Activated T-cell treated with anti-CD3 and anti-CD28 coated beads, Interleukin-2, amount 50 U/mL, for 4 hours (primary cell): ENCODE measurements at places on chromosomes 7 and 10. TPM values are rescaled to one million over a fixed set of nuclear protein-coding genes. Genes with fewer than 3 reads are reported as not detected.

The FAM180A gene
- not detected for total RNA-seq

The CYREN gene
- 59.3 TPM for total RNA-seq

GRCh38 chr7:95993380-95993779 is 221.0 kb downstream of the DYNC1I1 start:
- no peak for DNase-seq

DNA sequence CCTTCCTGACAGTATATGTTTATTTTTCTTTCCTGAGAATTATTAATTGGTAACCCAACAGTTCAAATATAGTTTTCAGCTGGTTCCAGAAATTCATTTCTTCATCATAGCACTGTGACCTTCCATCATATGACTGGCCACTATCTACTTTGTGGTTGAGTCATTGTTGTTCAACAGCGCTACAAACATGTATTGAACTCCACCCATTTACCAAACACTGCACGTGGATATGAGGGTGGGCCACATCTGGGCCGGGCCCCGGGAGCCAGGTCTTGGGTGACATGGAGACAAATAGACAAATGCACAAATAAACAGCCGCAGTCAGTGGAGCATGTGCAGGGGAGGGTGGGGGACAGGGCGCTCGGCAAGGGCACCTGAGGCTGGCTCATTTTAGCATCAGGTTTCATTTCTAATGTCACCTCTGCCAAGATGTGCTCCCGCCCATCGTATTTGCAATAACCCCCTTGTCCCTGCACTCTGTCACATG is 24.0 kb upstream of the EEPD1 start:
- no peak for DNase-seq

DNA sequence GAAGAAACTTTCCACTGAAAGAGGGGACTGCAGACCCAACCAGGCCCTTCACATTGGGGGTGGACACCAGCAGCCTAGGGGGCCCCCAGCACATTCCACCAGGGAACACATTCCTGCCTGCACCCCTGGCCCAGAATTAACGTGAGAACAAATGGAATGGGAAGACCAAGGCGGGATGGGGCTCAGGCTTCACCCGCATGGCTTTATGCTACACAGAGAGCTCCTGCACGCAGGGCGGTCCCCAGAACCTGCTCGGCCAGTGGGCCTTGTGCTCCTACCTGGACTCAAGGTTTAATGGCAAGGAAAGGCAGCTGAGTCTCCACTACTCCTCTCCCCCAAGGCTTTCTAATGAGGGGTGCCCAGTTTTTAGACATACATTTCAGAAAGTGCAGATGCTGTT is 146.3 kb upstream of the GPR26 start:
- DNase-seq = no peak

The SFRP4 gene
- total RNA-seq = not detected

DNA sequence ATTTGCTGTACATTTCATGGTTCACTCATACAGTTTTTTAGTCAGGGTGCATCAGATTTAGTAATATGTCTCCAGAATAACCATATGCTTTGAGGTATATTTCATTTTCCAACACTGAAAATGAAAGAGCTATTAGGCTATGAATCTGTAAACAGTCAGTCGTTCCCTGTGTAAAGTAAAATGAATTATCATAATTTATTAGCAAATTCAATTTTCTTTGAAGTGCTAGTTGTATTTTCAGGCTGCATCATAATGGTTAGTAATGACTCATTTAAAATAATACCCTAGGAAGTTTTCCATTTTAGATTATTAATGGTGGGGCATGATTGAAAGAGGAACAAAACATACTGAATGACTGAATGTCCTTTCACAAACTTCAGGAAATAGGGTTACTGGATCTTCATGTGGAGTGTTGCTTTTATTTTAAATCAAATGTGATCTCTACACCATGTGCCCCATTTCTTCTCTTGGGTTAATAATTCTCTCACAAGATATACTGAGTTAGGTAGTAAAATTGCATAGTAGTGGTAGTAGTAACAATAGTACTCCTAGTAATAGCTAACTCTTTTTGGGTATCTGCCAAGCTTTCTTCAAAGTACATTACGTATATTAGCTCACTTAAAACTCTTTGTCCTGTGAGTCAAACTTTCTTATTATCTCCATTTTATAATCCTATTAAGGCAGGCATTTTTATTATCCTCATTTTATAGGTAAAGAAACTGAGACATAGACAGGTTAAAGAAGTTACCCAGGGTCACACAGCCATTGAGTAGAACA is 476.5 kb downstream of the SUGCT start:
- DNase-seq = no peak

DNA sequence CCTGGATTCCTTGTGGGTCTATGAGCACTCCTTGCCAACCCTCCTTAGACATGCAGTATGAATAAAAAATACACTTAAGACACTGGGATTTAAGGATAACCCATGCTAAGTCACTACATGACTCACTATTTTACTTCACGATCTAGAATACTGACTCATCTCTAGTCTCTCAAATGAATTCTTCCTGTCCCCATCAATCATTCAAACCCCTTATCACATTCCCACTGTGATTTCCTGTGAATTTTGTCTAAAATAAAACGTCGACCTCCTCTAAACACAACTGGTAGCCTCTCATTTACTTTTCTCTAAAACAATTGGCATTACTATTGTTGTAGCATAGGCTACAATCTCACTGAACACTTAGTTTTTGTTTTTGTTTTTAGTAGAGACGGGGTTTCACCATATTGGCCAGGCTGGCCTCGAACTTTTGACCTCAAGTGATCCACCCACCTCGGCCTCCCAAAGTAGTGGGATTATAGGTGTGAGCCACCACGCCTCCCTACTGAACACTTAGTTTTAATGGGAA is 3.9 kb upstream of the IQUB start:
- no peak for DNase-seq

GRCh38 chr7:5083311-5083711 is 37.7 kb downstream of the RBAK start:
- DNase-seq = no peak

GRCh38 chr10:128186959-128187787 is 61.0 kb upstream of the MKI67 start:
- peak; percentile 7 for DNase-seq

The PRLHR gene
- total RNA-seq = not detected

DNA sequence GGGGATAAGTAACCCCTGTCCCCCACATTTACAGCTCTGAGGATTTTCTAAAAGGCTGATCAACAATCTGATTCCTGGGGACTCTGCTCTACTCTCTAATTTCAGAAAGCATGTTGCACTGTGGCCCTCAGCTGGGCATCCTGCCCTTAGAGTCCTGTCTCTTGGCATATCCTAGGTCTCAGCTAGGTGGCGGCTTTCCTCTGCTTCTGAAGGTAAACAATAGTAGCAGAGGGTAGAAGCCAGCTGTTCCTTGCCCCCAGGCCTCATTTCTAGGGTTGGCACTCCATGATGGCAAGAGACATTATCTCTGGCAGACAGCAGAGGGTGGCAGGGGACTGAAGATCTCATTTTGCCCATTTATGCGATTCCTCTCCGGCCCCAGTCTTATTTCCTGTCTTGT is 77.0 kb downstream of the ADCYAP1R1 start:
- no peak for DNase-seq

The POLR2J2 gene
- 6.1 TPM for total RNA-seq

The VSTM2A gene
- total RNA-seq = not detected

GRCh38 chr10:74926791-74927585 is 100.6 kb downstream of the KAT6B start:
- DNase-seq = no peak

GRCh38 chr7:140261522-140261921 is 84.7 kb upstream of the KDM7A start:
- no peak for DNase-seq

DNA sequence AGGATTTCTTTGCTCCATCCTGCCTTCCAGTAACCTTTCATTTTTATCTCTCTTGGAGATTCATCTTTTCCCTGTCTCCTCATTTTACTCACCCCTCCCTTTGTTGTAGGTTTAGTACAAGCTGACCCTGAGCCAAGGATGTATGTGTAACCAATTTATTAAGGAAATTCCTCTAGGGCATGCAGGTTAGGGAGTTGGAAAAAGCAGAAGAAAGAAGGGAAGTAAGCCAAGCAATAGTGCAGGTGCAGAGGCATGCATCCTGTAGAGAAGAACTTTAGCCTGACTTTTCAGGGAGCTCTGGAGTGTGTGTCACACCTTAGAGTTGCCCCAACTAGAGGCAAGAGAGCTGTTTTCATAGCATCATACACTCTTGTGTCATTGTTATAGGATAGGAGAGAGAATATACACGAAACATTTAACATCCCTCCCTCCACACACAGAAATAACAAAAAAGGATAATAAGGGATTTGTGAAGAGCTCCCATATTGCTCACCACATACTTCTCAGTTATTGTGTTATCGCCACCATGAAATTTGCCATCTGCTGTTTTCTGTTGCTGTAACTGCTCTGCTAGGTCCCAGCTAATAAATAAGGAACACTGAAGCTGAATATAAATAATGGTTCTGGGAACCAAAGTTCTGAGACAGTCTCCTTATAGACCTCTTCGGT is 21.8 kb upstream of the SEMA3C start:
- DNase-seq = no peak

The LIPN gene
- not detected for total RNA-seq

The ANKRD1 gene
- total RNA-seq = not detected

The HMX3 gene
- not detected for total RNA-seq

DNA sequence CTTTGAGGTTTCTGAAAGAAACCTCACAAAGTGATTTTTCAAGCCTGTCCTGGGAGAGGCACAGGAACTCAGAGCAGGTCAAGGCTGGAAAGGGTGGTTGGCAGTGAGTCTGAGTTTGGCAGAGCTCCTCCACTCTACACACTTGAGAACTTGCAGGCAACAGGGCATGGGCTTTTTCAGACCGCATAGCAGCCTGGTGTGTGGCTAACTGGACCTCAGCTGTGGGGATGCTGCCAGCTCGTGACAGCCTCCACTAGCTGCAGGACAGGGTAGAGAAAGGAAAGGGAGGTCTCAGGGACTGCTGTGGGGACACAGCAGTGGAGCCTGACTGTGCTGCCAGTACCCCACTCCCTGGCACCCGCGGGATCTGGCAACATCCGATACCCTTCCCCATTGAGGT is 2.6 kb downstream of the CDHR1 start:
- DNase-seq = no peak

The SEPHS1 gene
- 48.5 TPM for total RNA-seq

The AKR1C4 gene
- not detected for total RNA-seq

The HOXA4 gene
- total RNA-seq = not detected

- no peak for DNase-seq
These were observed 7.7 kb upstream of the OPN1SW start for GRCh38 chr7:128783143-128783861.

The PTF1A gene
- not detected for total RNA-seq

DNA sequence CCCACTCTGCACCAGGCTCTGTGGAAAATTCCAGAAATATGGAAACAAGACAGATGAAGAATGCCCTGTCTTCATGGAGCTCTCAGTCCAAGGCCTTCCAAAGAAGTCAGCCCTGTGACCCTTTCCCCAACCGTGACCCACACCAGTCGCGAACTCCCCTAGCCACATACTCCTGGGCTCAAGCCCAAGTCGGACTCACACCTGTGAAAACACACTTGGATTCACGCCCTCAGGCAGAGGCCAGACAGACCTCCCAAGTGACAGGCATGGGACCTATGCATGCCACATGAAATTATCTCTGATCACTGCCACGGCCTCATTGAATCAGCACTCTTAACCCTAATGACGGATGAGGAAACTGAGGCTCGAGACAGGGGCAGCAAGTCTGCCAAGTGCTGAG is 42.5 kb downstream of the ZCCHC24 start:
- DNase-seq = no peak

The ZPBP gene
- total RNA-seq = not detected

GRCh38 chr10:6151087-6151977 is 51.4 kb upstream of the PFKFB3 start:
- DNase-seq = peak; percentile 32

DNA sequence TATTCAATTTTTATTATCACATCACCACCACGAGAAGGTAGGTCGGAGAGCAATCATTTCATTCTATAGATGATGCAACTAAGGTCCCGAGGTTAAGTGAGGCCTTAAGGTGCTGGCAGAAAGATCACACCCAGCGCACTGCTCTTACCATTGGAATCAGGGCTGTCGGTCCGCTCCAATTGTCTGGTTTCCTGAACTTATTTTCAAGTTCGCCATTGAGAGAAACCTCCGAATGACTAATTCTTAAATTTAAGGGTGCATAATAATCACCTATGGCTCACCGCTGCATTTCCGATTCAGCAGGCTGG is 625 bp upstream of the GSTO2 start:
- no peak for DNase-seq

The CHAT gene
- not detected for total RNA-seq

- no peak for DNase-seq
These were observed 58.2 kb upstream of the YAE1 start for GRCh38 chr7:39507866-39508551.

DNA sequence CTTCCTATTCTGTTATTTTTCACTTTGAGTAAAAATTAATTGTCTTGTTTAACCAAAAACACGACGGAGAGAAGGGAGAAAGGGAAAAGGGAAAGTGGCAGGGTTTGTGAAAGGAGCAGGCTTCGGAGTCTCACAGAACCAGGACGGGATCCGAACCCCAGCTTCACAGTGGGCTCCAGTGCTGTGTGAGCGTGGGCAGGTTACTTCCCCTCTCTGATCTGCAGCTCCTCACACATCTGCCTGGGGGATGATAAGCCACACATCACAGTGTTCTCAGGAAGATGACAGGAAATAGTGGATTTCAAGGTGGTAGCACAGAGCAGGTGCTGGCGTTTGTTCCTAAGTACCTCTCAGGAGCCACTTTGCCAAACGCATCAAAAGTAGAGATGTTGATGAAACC is 94.2 kb upstream of the GPR26 start:
- no peak for DNase-seq

DNA sequence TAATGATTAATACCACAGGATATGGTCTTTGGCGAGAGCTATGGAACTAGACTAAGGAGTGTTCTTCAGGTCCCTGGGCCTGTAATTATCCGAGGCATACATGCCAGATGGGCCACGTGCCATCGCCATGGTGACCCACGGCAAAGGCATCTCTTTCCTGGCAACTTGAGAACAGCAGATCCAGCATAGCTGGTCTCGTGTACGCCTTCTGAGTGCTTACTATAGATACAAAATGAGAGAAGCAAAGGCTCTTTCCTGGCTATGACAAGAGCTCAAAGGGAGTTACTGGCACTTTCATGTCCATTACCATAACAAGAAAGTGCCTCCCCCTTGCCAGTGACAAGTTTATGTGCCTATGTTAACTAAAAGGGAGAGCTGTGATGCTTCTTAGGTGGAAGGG is 26.0 kb upstream of the GLI3 start:
- DNase-seq = no peak

- no peak for DNase-seq
These were observed 23.4 kb downstream of the PROSER2 start for GRCh38 chr10:11846542-11846941.

The TMEM196 gene
- total RNA-seq = not detected

DNA sequence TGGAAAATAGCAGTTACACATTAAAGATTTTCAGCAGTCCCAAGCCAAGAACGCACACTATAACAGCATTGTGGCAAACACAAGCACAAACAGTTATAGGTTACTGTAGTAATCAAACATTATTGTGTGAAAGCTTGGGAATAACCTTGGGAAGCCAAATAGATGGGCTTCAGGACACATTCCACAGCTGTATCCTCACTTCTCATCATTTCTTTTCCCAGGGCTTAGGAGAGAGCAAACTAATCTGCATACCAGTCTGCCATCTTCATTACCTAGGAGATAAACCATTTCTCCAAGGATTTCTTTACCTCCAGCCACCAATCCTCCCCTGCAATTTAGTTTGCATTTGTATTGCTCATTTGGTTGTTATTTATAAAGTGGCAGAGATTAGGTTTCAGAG is 352.4 kb downstream of the SH2D4B start:
- no peak for DNase-seq

GRCh38 chr10:23695825-23696420 is 257.0 kb downstream of the OTUD1 start:
- no peak for DNase-seq
